Spleen (tissue), 13 donors: ENCODE measurements at places on chromosomes 7 and 10. TPM values are rescaled to one million over a fixed set of nuclear protein-coding genes. Genes with fewer than 3 reads are reported as not detected.
A peak's percentile ranks its signal among the peaks of the same experiment; 100 is the strongest.

- H3K27me3 ChIP-seq: peaks cover 10% of the 10 kb centered on the region
- no peaks in the 10 kb centered on the region for H3K4me1 ChIP-seq
- no peak overlapping the region for H3K27ac ChIP-seq
- DNase-seq: peak; percentile 61
These were observed 7.3 kb downstream of the DPYSL4 start for GRCh38 chr10:132193907-132194552.

ACTL6B gene
- not detected for total RNA-seq

- DNase-seq: no peak
- no peak overlapping the region for H3K4me3 ChIP-seq
- H3K4me1 ChIP-seq: no peaks in the 10 kb centered on the region
- H3K36me3 ChIP-seq: peaks cover 89% of the 10 kb centered on the region
- no peak overlapping the region for H3K27ac ChIP-seq
These were observed 69.6 kb downstream of the AKAP9 start for GRCh38 chr7:92010215-92010614.

SUFU gene
- 12.4 TPM for total RNA-seq

AKR1C8 gene
- 0.26 TPM for total RNA-seq

GRCh38 chr10:78913219-78914059 lies 155.3 kb upstream of the ZMIZ1 start:
- H3K36me3 ChIP-seq: no peaks in the 10 kb centered on the region
- H3K4me3 ChIP-seq: no peak overlapping the region
- no peak overlapping the region for H3K27ac ChIP-seq

- no peak for DNase-seq
- H3K27ac ChIP-seq: no peak overlapping the region
- no peaks in the 10 kb centered on the region for H3K36me3 ChIP-seq
- no peak overlapping the region for H3K4me3 ChIP-seq
These were observed 14.4 kb upstream of the SPRN start for GRCh38 chr10:133438711-133439273.

DNA sequence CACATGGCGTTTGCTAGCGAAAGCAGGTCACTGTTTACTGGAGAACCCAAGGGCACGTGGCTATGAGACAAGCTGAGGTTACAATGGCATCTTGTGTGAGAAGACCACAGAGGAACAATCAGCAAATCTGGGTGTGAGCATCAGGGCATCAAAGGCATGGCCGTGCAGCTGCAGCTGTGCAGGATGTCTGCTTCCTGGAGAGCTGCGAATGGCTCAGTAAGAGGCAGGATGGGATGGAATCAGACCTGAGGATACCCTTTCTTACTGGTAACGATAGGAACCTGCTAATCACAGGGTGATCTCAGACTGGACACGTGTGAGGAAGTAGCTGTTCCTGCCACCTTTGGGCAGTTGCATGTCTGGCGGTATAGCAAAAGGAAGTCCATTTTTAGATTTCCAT lies 119.5 kb downstream of the RNF216 start:
- peak overlapping the region; percentile 3 for H3K4me3 ChIP-seq
- no peak for DNase-seq
- H3K36me3 ChIP-seq: peaks cover 52% of the 10 kb centered on the region
- H3K27me3 ChIP-seq: no peaks in the 10 kb centered on the region
- H3K27ac ChIP-seq: peak overlapping the region; percentile 81
- H3K4me1 ChIP-seq: peaks cover 44% of the 10 kb centered on the region

NUDCD3 gene
- total RNA-seq: 70.0 TPM

DNA sequence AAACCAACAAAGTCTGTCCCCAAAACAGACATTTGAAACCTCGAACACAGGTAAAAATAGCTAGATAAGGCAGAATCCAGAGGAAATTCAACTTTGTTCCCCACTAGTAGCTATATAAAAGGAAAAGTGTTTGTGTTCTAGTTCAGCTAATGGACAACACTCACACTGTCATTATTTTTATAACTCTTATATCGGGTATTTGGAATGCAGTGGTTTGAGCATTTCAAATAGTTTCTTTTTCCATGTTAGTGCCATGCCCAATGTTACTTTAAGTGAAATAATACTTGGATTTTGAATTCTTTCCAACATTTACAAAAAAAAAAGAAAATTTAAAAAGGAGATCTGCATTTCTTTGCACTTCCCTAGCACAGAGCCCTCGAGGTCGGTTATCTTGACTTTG lies 213.6 kb downstream of the DOCK4 start:
- H3K4me1 ChIP-seq: no peaks in the 10 kb centered on the region
- H3K4me3 ChIP-seq: no peak overlapping the region
- H3K27me3 ChIP-seq: no peaks in the 10 kb centered on the region
- H3K36me3 ChIP-seq: no peaks in the 10 kb centered on the region
- no peak for DNase-seq
- H3K27ac ChIP-seq: no peak overlapping the region
